ENCODE measurements at places on chromosomes 2 and 18.

GRCh38 chr2:168336786-168337388, 89.5 kb upstream of the STK39 start:
- no peak for DNase-seq

- no peak for DNase-seq
Observed at GRCh38 chr2:108244667-108245414, 5.1 kb downstream of the SULT1C3 start.

DNA sequence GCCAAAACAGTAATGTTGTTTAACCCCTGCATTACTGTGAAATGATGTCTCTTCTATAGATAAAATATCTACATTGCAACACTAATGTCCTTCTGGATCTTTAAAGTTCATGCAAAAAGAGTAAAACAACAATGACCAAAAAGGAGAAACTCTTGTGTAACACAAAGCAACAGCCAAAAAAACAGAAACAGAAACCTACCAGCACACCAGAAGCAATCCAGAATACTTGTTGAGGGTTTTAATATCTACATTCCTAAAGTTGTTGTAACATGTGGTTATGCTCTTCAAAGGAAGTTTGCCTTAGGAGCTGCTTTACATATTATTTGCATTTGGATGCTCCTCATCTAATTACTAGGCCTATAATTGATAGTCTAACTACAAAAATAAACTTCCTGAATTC, 157.2 kb downstream of the BABAM2 start:
- DNase-seq: no peak

DNA sequence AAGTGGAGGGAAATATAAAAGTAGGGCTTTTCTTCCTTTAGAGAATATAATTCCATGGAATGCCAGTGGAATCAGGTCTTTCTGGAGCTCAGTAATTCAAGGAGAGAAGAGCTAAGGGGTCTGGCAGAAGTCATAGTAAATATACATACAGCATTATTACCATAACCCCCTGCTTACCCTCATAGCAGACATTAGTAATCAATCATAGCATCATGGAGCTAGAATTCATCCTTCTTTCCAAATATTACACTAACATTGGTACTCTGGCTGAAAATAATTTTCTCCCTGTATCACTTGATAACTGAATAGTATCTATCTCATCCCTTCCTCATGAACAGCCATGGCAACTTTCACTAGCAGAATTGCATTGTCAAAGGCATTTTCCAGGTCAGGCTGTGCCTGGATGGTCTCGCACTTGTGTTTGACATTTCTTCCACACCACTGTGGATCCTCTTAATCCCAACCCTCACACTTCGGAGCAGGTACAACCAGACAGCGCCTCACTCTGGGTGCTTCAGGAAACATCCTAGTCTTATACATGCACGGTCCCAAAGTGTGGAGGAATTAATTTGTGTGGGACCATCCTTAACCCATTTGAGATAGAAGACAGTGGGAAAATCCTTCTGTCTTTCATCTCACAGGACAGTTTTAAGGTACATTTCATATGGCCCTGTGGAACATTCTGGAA, 84.2 kb upstream of the SEC11C start:
- DNase-seq: no peak

DNA sequence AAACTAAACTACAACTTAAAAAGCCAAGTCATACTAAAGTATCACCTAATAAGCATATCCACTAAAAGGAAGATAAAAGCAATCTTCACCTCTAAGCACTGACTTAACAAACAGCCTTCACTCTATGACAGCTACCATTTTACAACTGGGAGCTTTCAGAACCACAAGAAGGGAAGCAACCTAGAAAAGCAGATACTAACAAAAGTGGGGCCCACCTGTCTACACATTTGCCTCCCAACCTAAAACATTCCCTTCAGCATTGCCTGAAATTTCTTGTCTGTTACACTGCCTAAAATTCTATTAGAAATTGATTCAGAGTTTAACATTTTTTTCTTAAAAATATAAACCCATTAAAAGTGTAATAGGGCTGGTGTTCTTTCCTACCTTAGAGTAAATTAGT, 172.0 kb downstream of the ATAD2B start:
- DNase-seq: no peak

DNA sequence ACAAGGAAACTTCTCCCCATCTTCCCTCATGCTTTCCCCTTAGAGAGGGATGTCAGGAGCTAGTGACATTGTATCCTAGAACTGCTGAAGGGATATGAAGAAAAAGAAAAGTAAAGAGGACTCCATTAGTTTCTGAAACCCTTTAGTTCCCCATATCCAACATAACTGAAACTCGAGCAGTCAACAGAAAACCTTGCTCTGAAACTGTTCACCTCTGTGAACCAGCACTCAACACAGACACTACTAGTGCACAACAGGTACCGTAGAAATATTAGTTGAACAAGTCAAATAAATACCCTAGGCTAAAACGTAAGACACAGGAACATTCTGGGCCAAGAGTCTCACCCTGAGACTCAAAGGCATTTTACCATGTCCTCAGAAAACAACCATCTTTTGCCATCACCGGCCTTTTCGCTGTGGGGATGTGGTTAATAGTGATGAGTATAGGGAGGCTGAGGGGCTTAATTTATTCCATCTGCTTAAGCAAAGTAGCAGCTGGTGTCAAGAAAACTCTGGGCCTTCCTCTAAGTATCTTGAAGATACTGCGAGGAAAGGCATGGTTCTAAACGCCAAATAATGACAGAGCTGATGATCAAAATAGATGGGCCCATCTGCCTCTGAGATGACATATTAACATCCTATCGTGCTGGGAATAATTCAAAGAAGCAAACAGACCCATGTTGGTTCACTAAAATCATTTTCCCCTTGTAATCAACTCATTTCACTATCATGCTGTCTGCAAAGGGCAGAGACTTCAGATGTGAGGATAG, 156.8 kb downstream of the STK39 start:
- DNase-seq: no peak

GRCh38 chr18:77077941-77078689, 54.5 kb downstream of the MBP start:
- DNase-seq: no peak
